ENCODE measurements at places on chromosomes 16 and 17.

GRCh38 chr16:18024611-18025010 lies 311.9 kb downstream of the NPIPA8 start:
- DNase-seq = no peak

DNA sequence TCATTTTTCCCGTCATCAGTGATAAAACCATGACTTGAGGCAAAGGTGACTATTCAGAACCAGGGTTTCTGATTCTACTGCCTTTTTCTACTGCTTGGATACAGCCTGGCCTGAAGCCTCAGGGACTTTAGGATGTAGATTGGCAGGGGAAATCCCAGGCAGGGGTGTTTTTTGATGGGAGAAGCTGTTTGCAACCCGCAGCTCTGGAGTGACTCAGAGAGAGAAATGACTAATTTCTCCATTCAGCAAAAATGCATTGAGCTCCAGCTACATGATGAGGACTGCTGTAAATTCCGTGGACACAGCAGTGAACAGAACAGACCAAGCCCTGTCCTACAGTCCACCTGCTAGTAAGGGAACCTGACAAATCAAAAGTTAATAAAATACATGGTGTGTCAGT lies 560.6 kb downstream of the CDH13 start:
- no peak for DNase-seq

DNA sequence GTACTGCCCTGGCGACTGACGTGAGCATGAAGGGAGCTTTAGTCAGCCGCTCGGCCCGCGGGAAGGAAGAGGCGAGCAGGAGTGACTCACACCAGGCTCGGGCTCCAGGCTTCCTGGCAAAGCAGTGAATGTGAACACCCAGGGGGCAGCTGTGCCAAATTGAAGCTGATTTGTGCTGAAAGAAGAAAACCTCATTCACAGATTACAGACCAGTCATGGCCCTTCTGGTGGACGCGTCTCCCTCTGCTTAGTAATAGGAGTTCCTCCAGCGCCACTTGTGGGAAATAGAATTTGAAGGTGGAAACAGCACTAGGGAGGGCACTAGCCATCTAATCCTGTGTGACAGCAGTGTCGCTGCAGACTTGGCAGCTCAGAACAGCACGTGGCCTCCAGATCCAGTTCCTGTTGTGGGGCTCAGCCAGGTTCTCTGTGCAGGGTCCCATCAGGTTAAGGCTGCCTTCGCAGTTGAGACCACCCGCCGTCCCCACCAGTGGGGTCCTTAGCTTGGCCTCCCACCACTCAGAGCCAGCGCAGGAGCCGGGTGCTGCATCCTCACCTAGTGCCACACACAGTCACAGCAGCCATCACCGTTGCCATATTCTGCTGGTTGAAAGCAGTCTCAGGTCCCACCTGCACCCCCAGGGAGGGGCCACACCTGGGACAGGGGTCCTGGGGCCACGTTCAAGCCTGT lies 164.5 kb upstream of the CHMP6 start:
- no peak for DNase-seq

DNA sequence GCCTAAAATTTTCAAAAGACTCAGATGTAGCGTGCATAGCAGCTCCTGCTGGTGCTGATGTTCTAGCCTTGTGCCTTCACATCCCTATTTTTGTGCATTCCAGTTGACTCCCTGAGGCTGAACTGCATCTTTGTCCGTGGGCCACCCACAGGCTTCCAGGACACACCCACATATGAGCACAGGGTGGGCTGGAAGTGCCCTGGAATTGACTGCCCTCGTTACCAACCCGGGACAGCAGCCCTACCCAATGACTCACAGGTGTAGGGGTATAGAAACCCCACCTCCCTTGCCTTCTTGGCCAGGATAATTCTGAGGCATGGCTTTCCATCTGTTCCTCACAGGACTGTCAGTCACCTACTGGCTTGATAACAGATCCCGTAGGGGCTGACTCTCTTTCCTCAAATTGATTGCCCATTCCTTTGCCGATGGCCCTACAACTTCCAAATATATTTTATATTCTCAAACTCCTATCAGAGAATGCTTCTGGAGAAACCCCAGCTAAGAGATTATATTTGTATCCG lies 65.9 kb upstream of the CDH13 start:
- no peak for DNase-seq

Data from pancreas (tissue), 10 donors.